Caki2 (cell line): ENCODE measurements at places on chromosomes 11 and 22. TPM values are rescaled to one million over a fixed set of nuclear protein-coding genes. Genes with fewer than 3 reads are reported as not detected.

GRCh38 chr11:44199298-44199697 lies 103.8 kb downstream of the EXT2 start:
- DNase-seq, result no peak

DNA sequence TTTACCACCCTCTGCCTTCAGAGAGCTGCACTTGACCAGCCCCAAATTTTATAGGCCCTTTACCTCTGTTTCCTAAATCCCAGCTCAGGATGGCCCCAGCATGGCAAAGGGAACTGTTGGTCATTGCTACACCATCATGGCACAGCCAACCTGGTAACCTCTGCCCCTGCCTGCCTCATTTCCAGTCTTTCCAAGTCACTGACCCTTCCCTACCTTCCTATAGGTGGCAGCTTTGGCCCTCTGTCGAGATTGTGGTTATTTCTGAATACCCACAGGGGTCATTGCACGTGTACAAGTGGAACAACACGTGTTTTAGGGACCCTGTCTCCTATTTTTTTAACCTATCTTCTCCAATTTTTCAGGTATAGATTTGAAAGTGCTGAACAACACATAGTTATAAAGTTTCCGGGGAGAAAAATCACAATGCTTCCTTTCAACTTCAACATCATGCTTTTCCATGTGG lies 2.8 kb downstream of the GALNT18 start:
- peak; percentile 31 for DNase-seq

GRCh38 chr11:122025757-122026156 lies 90.3 kb downstream of the BLID start:
- no peak for DNase-seq

- DNase-seq, result no peak
Observed at GRCh38 chr11:124724979-124725718, 14.6 kb upstream of the NRGN start.

DNA sequence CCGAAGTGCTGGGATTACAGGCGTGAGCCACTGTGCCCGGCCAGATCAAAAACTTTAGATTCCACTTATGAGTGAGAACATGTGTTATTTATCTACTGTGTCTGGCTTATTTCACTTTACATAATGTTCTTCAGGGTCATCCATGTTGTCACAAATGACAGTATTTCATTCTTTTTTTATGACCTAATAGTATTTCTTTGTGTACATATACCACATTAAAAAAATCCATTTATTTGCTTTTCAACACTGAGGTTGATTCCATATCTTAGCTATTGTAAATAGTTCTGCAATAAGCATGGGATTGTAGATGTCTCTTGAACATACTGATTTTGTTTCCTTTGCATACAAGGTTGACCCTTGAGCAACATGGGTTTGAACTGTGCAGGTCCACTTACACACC lies 13.2 kb upstream of the SCGB1D1 start:
- DNase-seq, result no peak

DNA sequence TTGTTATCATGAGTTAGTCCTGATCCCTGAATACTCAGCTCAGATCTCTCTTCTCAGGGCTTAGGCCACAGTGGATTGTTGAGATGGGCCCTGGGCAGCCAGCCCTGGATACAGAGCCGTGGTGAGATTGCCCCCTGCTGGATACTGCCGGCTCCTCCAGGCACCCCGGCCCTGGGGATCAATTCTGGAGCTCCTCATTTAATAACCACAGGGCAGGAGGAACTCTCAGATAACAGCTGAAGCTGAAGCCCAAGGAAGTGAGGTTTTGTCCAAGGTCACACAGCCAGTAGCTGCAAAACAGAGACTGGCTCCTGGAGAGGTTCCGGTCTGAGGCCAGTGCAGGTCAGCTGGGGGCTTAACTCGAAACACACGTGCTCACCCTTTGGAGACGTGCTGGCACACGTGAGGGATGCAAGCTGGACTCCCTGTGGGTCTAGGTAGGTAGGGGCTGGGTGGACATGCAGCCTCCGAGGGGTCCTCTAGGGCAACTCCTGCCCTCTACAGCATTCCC lies 16.0 kb downstream of the USH1C start:
- DNase-seq, result peak; percentile 39

Gene GSTT2
- not detected in 2 replicates for total RNA-seq
